ENCODE measurements at places on chromosomes 6 and 20.

- H3K4me3 ChIP-seq: no peak overlapping the region
- H3K36me3 ChIP-seq: no peaks in the 10 kb centered on the region
- no peaks in the 10 kb centered on the region for H3K27me3 ChIP-seq
- no peak for DNase-seq
Observed at GRCh38 chr6:45052325-45052724, 275.8 kb upstream of the RUNX2 start.

DNA sequence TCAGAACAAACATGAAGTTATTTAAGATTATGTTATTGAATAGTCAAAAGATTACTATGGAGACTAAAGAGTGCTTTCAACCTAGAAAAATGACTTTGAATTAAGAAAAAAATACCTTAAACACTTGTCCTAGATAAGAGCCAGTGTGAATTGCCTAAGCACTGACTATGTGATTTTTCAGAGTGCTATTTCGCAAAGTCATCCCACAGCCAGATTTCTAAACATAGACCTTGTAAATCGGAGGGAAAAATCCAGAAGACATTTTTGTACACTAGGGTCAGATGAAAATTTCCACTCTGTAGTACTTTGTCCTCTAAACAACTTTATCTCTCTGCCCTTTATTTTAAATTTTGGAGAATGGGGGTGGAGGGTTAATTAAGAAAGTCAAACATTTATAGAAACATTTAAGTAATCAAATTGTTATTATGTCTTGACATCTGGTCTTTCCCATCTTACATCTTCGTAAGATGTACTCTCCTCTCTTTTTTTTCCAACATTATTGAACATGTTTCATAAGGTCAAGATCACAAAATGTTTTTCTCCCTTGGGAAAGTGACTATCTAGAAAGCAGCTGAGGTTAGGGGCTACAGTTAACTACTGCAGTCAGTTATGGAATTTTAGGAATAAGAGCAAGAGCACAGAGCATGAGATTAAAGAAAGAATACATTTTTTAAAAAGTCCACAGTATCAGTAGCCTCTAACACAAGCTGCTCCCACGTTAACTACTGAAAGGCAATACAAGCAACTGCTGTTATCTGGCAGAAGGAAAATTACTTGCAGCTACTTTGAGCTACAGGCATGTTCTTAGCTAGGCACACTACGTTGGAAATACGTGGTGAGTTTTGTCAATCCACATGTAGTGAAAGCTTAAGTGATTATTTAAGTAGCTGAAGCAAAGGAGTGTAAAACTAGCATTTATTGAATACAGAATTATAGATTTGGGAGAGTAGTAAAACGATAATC, 648.5 kb downstream of the HTR1B start:
- H3K36me3 ChIP-seq: no peaks in the 10 kb centered on the region
- H3K27me3 ChIP-seq: no peaks in the 10 kb centered on the region
- H3K4me1 ChIP-seq: no peaks in the 10 kb centered on the region
- no peak for DNase-seq
- no peak overlapping the region for H3K4me3 ChIP-seq

DNA sequence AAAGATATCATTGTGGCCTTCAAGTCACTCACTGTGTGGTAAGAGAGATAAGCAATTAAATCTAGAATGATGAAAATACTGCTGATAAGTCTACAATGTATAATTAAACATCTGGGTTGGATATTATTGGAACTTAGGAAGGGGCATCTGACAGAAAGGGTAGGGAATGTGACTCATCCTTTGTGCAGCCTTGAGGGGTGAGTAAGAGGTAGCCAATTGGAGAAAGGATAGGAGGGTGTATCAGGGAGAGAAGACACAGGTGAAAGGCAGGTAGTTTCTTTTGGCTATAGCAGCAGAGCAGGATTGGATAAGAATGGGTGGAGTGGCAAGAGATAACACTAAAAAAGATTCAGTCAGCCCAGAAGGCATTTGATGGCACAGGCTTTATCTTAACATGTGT, 182.0 kb downstream of the COL21A1 start:
- no peak overlapping the region for H3K4me3 ChIP-seq
- no peaks in the 10 kb centered on the region for H3K4me1 ChIP-seq
- no peaks in the 10 kb centered on the region for H3K27me3 ChIP-seq
- no peak overlapping the region for H3K27ac ChIP-seq
- no peaks in the 10 kb centered on the region for H3K36me3 ChIP-seq
- DNase-seq: no peak

DNA sequence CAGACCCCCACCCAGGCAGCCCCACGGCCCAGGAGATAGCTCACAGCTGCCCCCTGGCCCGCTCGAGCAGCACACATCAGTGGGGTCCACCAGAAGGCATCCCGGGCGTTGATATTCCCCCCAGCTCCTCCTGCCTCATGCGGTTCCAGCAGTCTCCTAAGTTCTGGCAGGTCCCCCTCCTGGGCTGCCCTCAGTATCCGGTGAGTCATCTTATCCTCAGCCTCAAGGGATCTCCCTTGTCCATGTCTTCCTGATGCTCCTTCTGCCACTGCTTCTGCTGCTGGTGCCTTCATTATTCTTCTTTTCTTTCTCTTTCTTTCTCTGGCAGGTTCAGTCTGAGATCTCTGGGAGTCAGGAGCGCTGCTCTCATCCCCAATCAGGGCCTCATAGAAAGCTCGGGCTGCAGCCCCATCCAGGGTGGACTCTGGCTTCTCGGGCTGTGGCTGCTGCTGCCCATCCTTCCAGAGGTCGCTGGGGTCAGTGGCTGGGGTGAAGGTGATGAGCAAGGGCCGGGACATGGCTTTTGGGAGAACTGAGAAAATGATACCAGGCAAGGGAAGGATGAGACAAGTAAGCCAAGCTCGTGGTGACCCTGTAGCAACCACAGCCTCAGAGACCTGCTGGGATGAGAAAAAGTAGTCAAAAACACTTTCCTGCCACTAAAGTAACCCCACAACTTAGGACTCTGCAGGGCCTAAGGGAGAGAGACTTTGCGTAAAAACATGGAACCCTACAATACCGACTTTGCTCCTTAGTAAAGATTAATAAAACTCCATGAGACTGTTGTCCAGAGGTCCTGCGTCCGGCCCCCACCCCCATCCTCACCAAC, 622 bp downstream of the GPANK1 start:
- no peaks in the 10 kb centered on the region for H3K36me3 ChIP-seq
- peaks cover 16% of the 10 kb centered on the region for H3K4me1 ChIP-seq
- DNase-seq: no peak

DNA sequence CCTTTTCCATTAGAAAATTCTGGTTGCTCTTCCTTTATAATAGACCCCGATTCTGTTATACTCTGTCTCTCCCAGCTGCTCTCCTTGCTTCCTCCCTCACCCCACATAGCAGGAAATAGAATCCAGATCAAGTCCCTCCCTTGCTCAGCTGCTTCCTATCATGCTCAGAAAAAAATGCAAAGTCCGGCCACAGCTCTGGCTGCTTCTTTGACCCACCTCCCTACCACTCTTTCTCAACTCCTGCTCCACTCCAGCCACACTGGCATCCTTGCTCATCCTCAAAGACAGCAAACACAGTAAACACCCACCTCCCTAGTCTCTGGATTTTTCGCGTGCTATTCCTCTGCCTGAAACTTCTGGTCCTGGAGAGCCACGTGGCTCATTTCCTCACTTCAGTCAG, 9.1 kb upstream of the SLC22A16 start:
- H3K4me1 ChIP-seq: no peaks in the 10 kb centered on the region
- H3K27me3 ChIP-seq: no peaks in the 10 kb centered on the region
- no peak overlapping the region for H3K4me3 ChIP-seq
- H3K27ac ChIP-seq: no peak overlapping the region

GRCh38 chr20:38931984-38932383, 5.8 kb downstream of the FAM83D start:
- no peak overlapping the region for H3K27ac ChIP-seq
- DNase-seq: no peak
- H3K4me1 ChIP-seq: no peaks in the 10 kb centered on the region
- H3K4me3 ChIP-seq: no peak overlapping the region

- H3K4me3 ChIP-seq: no peak overlapping the region
- no peaks in the 10 kb centered on the region for H3K36me3 ChIP-seq
- DNase-seq: no peak
- H3K27me3 ChIP-seq: no peaks in the 10 kb centered on the region
- no peak overlapping the region for H3K27ac ChIP-seq
Observed at GRCh38 chr6:112752791-112753190, 405.7 kb downstream of the RFPL4B start.

- no peaks in the 10 kb centered on the region for H3K4me1 ChIP-seq
- no peaks in the 10 kb centered on the region for H3K36me3 ChIP-seq
- peak overlapping the region; percentile 82 for H3K27ac ChIP-seq
- no peak for DNase-seq
- no peaks in the 10 kb centered on the region for H3K27me3 ChIP-seq
Observed at GRCh38 chr20:51366155-51366886, 176.2 kb downstream of the NFATC2 start.

- no peak overlapping the region for H3K4me3 ChIP-seq
- H3K27me3 ChIP-seq: no peaks in the 10 kb centered on the region
- peaks cover 14% of the 10 kb centered on the region for H3K4me1 ChIP-seq
- no peaks in the 10 kb centered on the region for H3K36me3 ChIP-seq
Observed at GRCh38 chr6:139597771-139598755, 223.6 kb upstream of the CITED2 start.

- H3K27ac ChIP-seq: peak overlapping the region; percentile 67
- no peaks in the 10 kb centered on the region for H3K4me1 ChIP-seq
- no peaks in the 10 kb centered on the region for H3K27me3 ChIP-seq
- no peak for DNase-seq
- H3K36me3 ChIP-seq: no peaks in the 10 kb centered on the region
Observed at GRCh38 chr20:8490076-8490830, 358.2 kb downstream of the PLCB1 start.

GRCh38 chr20:46651091-46651962, at the start of gene SLC13A3:
TSS of gene SLC13A3 (minus strand) at chr20:46651459. CDS start at chr20:46651421, 38 bp downstream.
- H3K4me3 ChIP-seq: peak within 1 kb of the TSS; percentile 31
- no peaks in the 10 kb centered on the region for H3K4me1 ChIP-seq
- H3K36me3 ChIP-seq: no peaks in the 10 kb centered on the region

GRCh38 chr6:116008470-116009243, 52.0 kb downstream of the FRK start:
- no peaks in the 10 kb centered on the region for H3K36me3 ChIP-seq
- no peaks in the 10 kb centered on the region for H3K27me3 ChIP-seq
- no peak for DNase-seq

DNA sequence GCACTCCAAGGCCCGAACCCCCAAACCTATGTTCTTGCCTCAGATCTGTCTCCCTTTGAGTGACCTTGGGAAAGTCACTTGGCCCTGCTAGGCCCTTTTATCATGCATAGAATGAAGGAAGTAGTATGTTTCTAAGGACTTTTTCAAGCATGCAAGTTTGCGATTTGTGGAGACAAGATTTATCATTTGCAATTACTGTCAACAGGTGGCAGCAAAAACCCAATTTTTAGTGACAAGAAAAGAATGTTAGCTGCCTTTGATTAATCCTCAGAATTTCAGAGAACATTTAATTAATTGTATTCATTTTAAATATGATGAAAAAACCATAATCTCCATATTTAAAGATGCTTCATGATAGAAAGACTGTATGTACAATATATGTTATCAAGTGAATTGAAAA, 28.3 kb upstream of the PREP start:
- DNase-seq: no peak
- H3K36me3 ChIP-seq: no peaks in the 10 kb centered on the region
- H3K27me3 ChIP-seq: no peaks in the 10 kb centered on the region

- no peak overlapping the region for H3K27ac ChIP-seq
- no peak for DNase-seq
- no peak overlapping the region for H3K4me3 ChIP-seq
- no peaks in the 10 kb centered on the region for H3K36me3 ChIP-seq
- H3K4me1 ChIP-seq: no peaks in the 10 kb centered on the region
- no peaks in the 10 kb centered on the region for H3K27me3 ChIP-seq
Observed at GRCh38 chr6:35195120-35195780, 18.5 kb upstream of the SCUBE3 start.

- H3K27me3 ChIP-seq: peaks cover 44% of the 10 kb centered on the region
- H3K4me1 ChIP-seq: no peaks in the 10 kb centered on the region
- H3K36me3 ChIP-seq: no peaks in the 10 kb centered on the region
- peak overlapping the region; percentile 51 for H3K4me3 ChIP-seq
Observed at GRCh38 chr6:149963212-149963461, 606 bp upstream of the ULBP1 start.

- no peaks in the 10 kb centered on the region for H3K27me3 ChIP-seq
- DNase-seq: no peak
- H3K36me3 ChIP-seq: no peaks in the 10 kb centered on the region
- H3K27ac ChIP-seq: no peak overlapping the region
- no peaks in the 10 kb centered on the region for H3K4me1 ChIP-seq
Observed at GRCh38 chr6:148780918-148781436, 34.1 kb downstream of the UST start.

DNA sequence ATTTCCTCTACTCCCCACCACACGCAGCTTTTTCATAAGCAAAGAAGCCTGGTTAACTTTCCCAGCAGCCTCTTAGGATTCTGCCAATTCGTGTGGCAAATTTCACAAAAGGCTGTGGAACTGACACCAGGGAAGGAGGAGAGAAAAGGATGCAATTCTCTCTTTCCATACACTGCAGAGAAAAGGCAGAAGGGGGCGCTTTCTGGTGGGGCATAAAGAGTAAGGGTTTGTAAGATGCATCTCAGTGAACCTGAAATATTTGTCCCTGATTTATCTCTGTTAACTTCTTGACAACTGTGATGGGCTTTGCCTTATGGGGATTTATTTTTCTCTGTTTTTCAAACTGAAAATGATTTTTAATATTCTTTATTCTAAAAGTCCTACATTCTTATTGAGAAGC, 45.5 kb upstream of the GLP1R start:
- H3K4me3 ChIP-seq: no peak overlapping the region
- no peaks in the 10 kb centered on the region for H3K36me3 ChIP-seq
- no peaks in the 10 kb centered on the region for H3K4me1 ChIP-seq
- H3K27ac ChIP-seq: no peak overlapping the region
- DNase-seq: no peak

GRCh38 chr6:111812060-111813038, 60.9 kb downstream of the FYN start:
- no peaks in the 10 kb centered on the region for H3K36me3 ChIP-seq
- DNase-seq: no peak
- no peaks in the 10 kb centered on the region for H3K27me3 ChIP-seq
- H3K4me3 ChIP-seq: no peak overlapping the region
- no peaks in the 10 kb centered on the region for H3K4me1 ChIP-seq

DNA sequence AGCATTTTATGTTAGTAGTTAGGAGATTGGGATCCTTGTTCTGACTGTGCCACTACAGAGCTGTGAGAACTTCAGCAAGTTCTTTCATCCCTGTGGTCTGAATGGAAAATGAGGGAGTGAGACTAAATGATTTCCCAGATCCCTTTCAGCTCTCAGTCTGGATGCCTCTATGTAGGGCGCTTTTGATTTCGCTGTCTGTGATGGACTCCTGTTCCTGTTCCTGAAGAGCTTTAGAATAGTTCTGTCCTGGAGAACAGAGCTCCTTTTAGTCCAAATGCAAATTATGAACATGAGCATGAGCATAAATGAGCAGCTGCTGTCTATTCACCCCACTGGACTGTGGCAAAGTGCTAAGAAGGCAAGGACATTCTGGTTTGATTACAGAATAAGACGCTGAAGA, 61.4 kb upstream of the NT5E start:
- no peak overlapping the region for H3K4me3 ChIP-seq
- DNase-seq: no peak
- no peaks in the 10 kb centered on the region for H3K27me3 ChIP-seq
- H3K27ac ChIP-seq: no peak overlapping the region

GRCh38 chr20:62878244-62879038, 16.8 kb upstream of the TCFL5 start:
- no peaks in the 10 kb centered on the region for H3K27me3 ChIP-seq
- DNase-seq: no peak
- H3K27ac ChIP-seq: no peak overlapping the region
- H3K36me3 ChIP-seq: no peaks in the 10 kb centered on the region
